ENCODE measurements at places on chromosomes 6 and 20. TPM values are rescaled to one million over a fixed set of nuclear protein-coding genes. Genes with fewer than 3 reads are reported as not detected.

- H3K4me1 ChIP-seq: no peaks in the 10 kb centered on the region
- no peaks in the 10 kb centered on the region for H3K27me3 ChIP-seq
- DNase-seq: no peak
- no peak overlapping the region for H3K27ac ChIP-seq
- H3K36me3 ChIP-seq: no peaks in the 10 kb centered on the region
These were observed 45.1 kb upstream of the MCM9 start for GRCh38 chr6:118980063-118980462.

DNA sequence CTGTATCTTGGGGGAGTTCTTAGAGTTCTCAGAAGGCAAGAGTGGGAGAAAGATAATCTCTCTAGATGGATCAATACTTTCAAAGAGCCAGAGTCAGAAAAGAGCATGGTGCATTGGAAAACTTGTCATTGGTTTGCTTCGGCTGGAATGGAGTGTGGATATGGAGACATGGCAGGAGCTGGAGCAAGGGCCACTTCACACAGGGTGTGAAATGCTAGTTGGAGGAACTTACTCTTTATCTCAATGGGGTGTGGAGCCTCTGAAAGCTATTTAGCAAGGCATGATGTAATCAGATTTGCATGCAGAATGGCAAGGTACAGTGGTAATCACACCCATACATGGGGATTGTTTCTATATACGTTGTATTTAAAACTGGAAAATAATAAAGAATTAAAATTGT is 31.5 kb upstream of the PAQR8 start:
- peaks cover 10% of the 10 kb centered on the region for H3K4me1 ChIP-seq
- no peak overlapping the region for H3K27ac ChIP-seq
- no peak for DNase-seq
- H3K36me3 ChIP-seq: no peaks in the 10 kb centered on the region

- DNase-seq: no peak
- H3K36me3 ChIP-seq: no peaks in the 10 kb centered on the region
- peaks cover 33% of the 10 kb centered on the region for H3K4me1 ChIP-seq
These were observed 53.6 kb downstream of the CDH26 start for GRCh38 chr20:60011512-60012507.

GRCh38 chr20:62183426-62184142 is 756 bp downstream of the MTG2 start:
- H3K27me3 ChIP-seq: no peaks in the 10 kb centered on the region
- peaks cover 7% of the 10 kb centered on the region for H3K36me3 ChIP-seq
- peaks cover 38% of the 10 kb centered on the region for H3K4me1 ChIP-seq
- H3K4me3 ChIP-seq: peak overlapping the region; percentile 96
- no peak for DNase-seq

GRCh38 chr6:143505111-143505510 is 6.4 kb downstream of the FUCA2 start:
- no peak overlapping the region for H3K4me3 ChIP-seq
- no peaks in the 10 kb centered on the region for H3K27me3 ChIP-seq
- peaks cover 29% of the 10 kb centered on the region for H3K36me3 ChIP-seq

DNA sequence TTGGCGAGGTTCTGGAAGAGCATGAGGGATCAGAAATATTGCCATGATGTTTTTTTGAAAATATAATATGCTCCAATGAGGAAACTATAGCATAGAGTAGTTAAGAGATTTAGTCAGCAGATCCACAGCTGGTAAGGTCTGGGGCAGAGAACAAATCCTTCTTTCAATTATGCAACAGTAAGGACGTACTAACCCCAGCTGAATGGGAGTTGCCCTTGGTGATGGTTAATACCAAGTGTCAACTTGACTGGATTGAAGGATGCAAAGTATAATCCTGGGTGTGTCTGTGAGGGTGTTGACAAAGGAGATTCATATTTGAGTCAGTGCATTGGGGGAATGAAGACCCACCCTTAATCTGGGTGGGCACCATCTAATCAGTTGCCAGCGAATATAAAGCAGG is 745.5 kb upstream of the NRSN1 start:
- no peaks in the 10 kb centered on the region for H3K27me3 ChIP-seq
- H3K36me3 ChIP-seq: 0 out of 2 replicates have a peak, but pooled peaks cover 4% of the 10 kb centered on the region
- no peaks in the 10 kb centered on the region for H3K4me1 ChIP-seq
- no peak overlapping the region for H3K27ac ChIP-seq
- DNase-seq: no peak

DNA sequence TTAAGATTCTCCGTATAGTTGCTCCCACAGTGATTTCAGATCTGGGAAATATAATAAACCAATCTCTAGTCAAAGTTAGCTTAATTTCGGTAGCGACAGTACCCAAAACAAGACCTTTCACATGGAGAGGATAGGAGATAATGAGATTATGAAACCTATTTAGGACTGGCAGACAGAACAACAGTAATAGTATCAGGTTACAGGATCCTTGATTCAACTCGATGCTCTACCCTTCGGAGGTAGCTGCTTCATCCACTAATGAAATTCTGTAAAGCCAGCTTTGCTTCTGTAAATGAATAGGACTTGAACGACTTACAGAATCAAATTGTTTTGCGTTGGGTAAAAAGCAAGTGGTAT is 534 bp upstream of the AKIRIN2 start:
- peaks cover 53% of the 10 kb centered on the region for H3K4me1 ChIP-seq
- DNase-seq: peak; percentile 53
- peaks cover 4% of the 10 kb centered on the region for H3K27me3 ChIP-seq
- peaks cover 26% of the 10 kb centered on the region for H3K36me3 ChIP-seq
- H3K27ac ChIP-seq: peak overlapping the region; percentile 99

- H3K27ac ChIP-seq: no peak overlapping the region
- no peak for DNase-seq
- H3K4me1 ChIP-seq: no peaks in the 10 kb centered on the region
- no peaks in the 10 kb centered on the region for H3K36me3 ChIP-seq
- H3K4me3 ChIP-seq: no peak overlapping the region
These were observed 9.2 kb upstream of the RGS17 start for GRCh38 chr6:153140299-153140698.

DNA sequence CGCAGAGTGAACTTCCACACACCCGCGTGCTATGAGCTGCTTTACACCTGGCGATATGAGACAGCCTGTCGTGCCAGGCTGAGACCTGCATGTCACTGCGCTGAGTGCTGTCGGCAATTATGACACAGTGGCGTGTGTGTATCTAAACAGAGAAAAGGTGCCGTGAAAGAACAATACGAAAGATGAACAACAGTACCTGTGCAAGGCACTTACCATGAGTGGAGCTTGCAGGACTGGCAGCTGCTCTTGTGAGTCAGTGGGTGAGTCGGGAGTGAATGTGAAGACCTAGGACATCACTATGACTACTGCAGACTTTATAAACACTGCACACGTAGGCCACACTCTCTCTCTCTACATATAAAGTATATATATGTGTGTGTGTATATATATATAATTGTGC is 68.5 kb upstream of the DUSP22 start:
- no peak overlapping the region for H3K27ac ChIP-seq
- H3K4me3 ChIP-seq: no peak overlapping the region
- H3K36me3 ChIP-seq: no peaks in the 10 kb centered on the region
- DNase-seq: no peak
- H3K27me3 ChIP-seq: peaks cover 9% of the 10 kb centered on the region

GRCh38 chr6:113570641-113571040 is 286.5 kb upstream of the MARCKS start:
- H3K4me3 ChIP-seq: no peak overlapping the region
- no peaks in the 10 kb centered on the region for H3K36me3 ChIP-seq
- no peak overlapping the region for H3K27ac ChIP-seq
- DNase-seq: no peak

DNA sequence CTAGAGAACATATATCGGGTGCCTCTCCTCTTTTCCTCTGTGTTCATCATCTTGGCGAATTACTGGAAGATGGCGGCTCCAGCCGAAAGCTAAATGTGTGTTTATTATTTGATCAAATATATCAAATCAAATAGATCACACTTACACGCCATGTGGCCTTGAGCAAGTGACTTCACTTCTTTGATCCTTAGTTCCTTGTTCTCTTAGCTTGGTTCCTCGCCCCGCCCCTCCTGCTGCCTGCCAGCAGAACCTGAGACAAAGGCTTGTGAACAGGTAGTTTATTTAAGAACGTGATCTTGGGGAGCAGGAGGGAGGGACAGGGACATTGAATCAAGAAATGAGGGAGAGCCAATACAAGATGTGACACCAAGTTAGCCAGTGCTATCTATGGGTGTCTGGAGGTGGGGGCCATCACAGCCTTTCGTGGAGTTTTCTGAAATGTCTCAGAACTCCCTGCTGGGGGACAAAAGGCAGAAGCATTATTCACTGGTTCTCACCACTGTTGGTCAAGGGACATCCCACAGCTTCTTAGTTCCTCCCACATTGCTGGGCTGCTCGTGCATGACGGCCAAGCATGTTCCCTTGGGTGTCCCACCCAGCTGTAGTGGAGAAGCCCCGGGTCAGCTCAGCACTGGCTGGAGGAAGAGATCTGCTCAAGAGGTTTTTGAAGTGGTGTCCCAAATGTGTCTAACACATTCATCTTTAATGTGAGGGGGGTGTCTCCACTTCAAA is 44.9 kb upstream of the RNF24 start:
- H3K27me3 ChIP-seq: peaks cover 2% of the 10 kb centered on the region
- no peaks in the 10 kb centered on the region for H3K36me3 ChIP-seq
- DNase-seq: no peak

GRCh38 chr20:5735845-5736510 is 14.2 kb upstream of the SHLD1 start:
- H3K4me1 ChIP-seq: peaks cover 11% of the 10 kb centered on the region
- H3K4me3 ChIP-seq: no peak overlapping the region
- no peak overlapping the region for H3K27ac ChIP-seq
- DNase-seq: no peak
- peaks cover 28% of the 10 kb centered on the region for H3K27me3 ChIP-seq

DNA sequence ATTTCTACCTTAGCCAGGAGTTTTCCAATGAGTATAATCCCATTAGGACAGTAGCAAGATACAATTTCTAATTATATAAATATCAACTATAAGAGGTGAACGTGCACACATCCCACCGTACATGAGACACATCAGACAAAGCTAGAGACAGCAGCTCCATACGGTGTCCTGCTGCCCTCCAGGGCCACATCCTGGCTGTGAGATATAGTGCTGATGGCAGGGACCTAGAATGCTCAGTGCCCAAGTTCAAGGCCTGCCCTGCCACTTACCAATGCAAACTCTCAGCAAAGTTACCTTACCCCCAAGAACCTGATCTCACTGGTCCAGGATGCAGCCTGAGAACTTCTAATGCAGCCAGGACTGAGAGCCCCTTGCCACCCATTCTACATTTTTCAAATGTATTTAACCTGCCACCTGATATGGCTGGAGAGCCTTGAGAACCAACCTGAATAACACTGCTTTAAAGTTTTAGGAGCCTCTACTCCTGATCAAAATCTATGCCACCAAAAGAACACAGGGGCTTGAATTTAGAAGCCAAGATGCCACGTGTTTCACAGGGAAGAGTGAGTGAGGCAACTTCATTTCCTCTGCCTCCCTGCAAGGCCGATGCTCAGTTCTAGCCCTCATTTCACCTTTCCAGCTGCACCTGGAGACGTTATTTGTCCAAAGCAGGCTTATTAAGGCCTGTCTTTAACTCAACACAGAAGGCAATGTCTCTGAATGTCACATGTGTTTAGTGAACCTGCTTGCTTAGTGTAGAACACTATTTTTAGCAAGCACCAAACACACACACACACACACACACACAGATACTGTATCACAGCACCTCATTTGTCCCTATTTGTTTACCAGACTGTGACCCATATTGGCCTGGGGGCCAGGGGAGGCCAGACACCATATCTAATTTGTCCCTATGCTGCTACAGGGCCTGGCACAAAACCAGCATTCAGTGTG is 6.1 kb downstream of the NFATC2 start:
- H3K36me3 ChIP-seq: peaks cover 10% of the 10 kb centered on the region
- no peak overlapping the region for H3K4me3 ChIP-seq
- no peak overlapping the region for H3K27ac ChIP-seq
- peaks cover 55% of the 10 kb centered on the region for H3K4me1 ChIP-seq

DNA sequence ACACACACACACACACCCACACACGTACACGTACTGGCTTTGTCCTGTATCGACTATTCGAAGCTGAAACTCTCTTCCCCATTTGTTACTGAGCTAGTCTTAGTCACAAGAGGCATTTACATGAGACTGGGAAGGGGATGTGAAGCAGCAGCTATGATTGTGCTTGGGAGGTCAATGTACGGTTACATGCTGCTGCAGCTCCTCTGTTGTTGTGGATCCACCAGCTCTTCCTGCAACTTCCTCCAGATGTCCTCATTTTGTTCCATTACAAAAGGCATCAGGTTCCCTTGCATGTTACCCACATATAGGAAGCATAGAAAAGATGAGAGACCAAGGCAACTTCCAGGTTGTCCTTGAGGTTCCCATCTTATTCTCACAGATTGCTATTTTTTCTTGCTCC is 612.4 kb upstream of the IMPG1 start:
- no peak overlapping the region for H3K27ac ChIP-seq
- H3K4me1 ChIP-seq: no peaks in the 10 kb centered on the region
- no peaks in the 10 kb centered on the region for H3K36me3 ChIP-seq
- no peak for DNase-seq
- H3K4me3 ChIP-seq: no peak overlapping the region
- peaks cover 4% of the 10 kb centered on the region for H3K27me3 ChIP-seq

DNA sequence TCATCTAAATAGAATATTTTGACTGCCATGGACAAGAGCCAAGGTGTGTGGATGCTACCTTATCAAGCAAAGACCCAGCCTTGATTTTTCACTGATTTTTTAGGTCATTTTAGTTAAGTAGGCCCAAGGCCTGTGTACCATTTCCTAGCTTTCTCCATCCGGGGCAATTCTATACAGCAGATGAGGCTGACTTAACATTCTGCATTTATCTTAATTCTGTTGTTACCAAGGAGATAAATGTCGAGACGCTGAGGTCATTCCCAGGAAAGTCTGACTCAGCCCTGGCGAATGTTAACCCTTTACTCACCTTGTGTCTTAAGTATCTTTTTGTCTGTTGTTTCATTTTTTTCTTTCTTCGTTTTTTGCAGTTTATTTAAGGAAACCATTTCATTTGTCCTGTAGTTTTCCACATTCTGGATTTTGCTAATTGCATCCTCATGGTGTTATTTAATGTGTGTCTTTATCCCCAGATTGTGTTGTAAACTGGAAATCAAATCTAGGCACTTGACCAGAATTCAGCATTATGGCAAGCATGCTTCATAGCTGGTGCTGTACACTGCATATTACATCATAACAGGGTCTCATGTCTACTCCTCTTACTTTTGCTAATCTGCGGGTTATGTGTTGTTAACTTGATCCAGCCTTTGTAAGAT is 277.0 kb downstream of the CDKAL1 start:
- peak; percentile 92 for DNase-seq
- peaks cover 26% of the 10 kb centered on the region for H3K36me3 ChIP-seq
- peak overlapping the region; percentile 97 for H3K27ac ChIP-seq
- peak overlapping the region; percentile 74 for H3K4me3 ChIP-seq
- H3K4me1 ChIP-seq: peaks cover 64% of the 10 kb centered on the region

GRCh38 chr20:48490961-48491831 is 336.6 kb downstream of the PREX1 start:
- no peak overlapping the region for H3K4me3 ChIP-seq
- H3K4me1 ChIP-seq: no peaks in the 10 kb centered on the region

GRCh38 chr6:343960-344815 is 47.4 kb upstream of the IRF4 start:
- H3K4me1 ChIP-seq: no peaks in the 10 kb centered on the region
- no peak for DNase-seq
- H3K27me3 ChIP-seq: peaks cover 1% of the 10 kb centered on the region
- H3K36me3 ChIP-seq: peaks cover 6% of the 10 kb centered on the region

The GNAS-AS1 gene
- 0.72 TPM for total RNA-seq

The NXT1 gene
- total RNA-seq: 16.6 TPM

The RNF8 gene
- total RNA-seq: 15.3 TPM

The PROKR2 gene
- total RNA-seq: not detected

The IL17A gene
- not detected for total RNA-seq

The SMOC2 gene
- not detected for total RNA-seq

The SIRPG gene
- total RNA-seq: not detected

The TPX2 gene
- 51.0 TPM for total RNA-seq

The ZNF451 gene
- 47.0 TPM for total RNA-seq

The SNTA1 gene
- total RNA-seq: 14.9 TPM

The TDRD6 gene
- not detected for total RNA-seq
